Peyer's patch (tissue), 4 donors: ENCODE measurements at places on chromosomes 5 and 9.

DNA sequence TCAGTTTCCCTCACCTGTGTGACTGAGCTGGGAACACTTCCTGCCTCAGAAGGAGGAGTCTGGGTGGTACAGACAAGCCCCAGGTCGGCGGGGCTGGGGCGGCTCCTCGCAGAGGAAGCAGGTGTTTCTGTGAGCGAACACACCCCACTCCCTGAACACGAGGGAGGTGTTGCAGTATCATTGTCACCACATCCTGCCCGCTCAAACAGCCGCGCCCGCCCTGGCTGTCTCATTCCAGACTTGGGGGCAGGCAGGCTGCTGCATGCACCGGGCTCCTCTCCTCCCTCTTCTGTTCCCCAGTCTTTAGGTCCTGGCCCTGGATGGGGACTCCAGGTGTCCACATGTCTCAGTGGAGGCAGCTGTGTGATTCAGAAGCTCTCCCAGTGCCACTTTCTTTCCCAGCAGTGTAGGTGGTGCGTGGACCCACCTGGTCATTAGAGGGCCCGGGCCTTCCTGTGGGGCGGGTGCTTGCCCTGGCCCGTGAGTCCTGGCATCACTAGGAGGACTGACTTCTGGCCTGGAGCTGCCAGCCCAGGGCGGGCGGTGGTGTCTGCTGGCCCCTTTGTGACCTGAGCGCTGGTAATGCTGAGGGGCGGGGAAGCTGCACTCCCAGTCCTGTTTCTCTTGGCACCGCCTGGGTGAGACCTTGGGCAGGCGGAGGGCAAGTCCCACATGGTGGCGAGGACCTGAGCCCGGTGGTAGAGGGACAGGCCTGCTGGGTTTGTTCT is 18.3 kb upstream of the PHYHD1 start:
- peak; percentile 95 for DNase-seq

DNA sequence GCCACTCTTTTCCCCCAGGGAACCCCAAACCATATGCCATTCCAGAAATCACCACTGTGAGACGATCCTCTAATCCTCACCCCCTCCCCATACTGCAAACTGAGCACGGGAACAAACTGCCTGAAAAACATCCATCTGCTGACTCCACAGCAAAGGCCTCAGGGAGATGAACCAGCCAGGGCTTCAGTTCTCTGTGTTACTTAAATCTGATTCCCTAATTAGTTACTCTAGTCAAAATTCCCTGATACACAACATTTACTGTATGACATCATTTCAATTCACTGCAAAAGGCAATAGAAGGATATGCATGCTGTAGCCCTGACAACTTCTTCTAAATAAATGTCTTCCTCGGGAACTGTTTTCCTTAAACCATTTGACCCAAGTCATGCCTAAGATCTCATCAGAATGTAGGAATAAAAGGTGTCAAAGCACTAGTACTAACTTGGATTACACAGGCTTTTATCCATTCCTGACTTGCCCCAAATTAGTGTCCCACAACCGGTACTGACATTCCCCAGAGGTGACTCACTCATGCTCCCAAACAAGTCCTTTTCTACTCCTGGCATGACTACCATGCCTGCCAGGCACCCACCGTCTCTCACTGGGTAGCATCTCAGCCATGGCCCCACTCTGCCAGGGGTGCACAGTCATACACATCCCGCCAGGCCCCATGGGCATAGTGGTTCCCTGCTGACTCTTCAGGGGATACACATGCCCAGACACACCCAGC is 35.0 kb downstream of the MTX3 start:
- no peak for DNase-seq

GRCh38 chr5:32443145-32443540 is 1.4 kb downstream of the ZFR start:
- no peak for DNase-seq

DNA sequence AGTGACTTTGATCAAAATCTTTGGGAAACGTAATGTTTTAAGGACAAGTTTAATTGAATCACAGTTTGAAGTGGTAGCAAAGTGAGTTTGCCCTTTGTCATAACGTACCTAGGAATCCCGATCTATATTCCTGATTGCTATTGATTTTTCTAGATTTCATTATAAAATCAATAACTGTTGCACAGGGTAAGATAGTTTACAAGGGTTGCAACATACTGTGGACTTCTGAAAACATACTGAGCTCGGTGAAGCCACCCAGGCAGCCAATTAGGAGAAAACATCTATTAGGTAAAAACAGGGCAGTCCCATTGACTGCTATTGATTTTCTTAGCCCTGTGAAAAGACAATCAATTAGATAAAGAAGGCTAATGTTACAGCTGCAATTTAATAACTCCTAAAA is 659.9 kb downstream of the ISL1 start:
- DNase-seq, result no peak

GRCh38 chr5:127801751-127802476 is 98.7 kb downstream of the CCDC192 start:
- no peak for DNase-seq

- peak; percentile 39 for DNase-seq
Observed at GRCh38 chr5:196350-196749, 5.1 kb downstream of the LRRC14B start.

- no peak for DNase-seq
Observed at GRCh38 chr9:89380437-89381307, 62.4 kb downstream of the SECISBP2 start.

- no peak for DNase-seq
Observed at GRCh38 chr5:39943811-39944210, 519.0 kb upstream of the DAB2 start.

GRCh38 chr5:80071510-80072021 is 36.4 kb downstream of the THBS4 start:
- DNase-seq, result no peak

GRCh38 chr5:6468104-6468503 is 19.4 kb downstream of the UBE2QL1 start:
- no peak for DNase-seq

- DNase-seq, result no peak
Observed at GRCh38 chr9:5326893-5327548, 12.7 kb downstream of the RLN1 start.

DNA sequence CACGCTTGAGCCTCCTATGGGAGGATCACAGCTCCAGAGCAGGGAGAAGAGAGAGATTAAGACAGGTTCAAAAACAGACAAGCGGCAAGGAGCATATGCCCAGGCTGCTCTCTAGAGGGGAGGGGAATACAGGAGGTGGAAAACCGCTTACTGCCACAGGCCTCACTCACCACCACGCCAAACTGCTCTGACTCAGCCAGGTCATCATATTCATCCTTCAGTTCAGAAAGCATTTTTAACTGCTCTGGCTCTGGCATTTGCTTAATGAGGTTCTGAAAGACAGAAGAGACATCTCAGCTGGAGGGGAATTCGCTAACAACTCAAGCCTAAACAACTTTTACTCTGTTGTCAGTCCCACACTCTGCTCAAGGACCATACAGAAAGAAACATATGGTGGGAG is 40.1 kb downstream of the PCDHGC5 start:
- DNase-seq, result no peak

- DNase-seq, result no peak
Observed at GRCh38 chr5:64637144-64637543, 53.2 kb upstream of the SHISAL2B start.

DNA sequence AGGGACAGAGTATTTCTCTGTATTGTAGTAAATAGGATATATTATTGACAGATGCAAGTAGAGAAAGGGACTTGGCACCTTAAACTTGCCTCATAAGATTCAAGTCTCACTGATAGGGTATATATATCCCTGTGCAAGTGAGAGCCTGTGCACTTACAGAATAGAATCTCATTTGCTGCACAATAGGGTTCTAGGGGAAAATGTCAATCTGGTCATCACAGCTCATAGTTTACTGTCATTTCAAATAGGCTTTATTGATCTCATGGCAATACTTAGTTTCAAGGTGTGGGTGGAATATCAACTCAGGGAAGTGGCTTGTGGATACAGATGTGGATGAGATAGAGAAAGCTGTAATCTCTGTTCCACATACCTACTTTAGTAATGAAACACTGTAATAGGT is 42.3 kb downstream of the TGFBR1 start:
- no peak for DNase-seq

DNA sequence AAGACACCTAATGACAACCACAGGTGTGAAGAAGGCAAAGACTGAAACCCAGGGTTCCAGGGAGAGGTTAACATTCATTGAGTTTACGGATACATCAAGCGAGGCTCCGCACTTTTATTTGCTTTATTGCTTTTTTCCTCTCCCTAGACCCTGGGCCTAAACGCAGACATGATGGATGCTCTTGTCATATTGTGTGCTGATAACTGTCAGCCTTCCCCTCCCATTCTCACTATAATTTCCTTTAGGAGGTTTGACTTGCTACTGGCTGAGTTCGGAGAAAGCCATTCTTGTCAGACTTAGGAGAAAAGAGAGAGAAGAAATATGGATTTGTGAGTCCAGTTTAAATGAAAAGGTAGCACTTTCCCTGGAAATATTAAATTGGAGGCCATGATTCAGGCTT is 471.6 kb downstream of the DNAH5 start:
- DNase-seq, result no peak
